ENCODE measurements at places on chromosomes 2 and 18.

GRCh38 chr2:127531221-127531648 is 4.2 kb upstream of the MYO7B start:
- no peak for DNase-seq

- no peak for DNase-seq
These were observed 218.9 kb downstream of the PARD3B start for GRCh38 chr2:204763974-204764703.

GRCh38 chr2:238854699-238855229 is 6.9 kb downstream of the TWIST2 start:
- DNase-seq: no peak

DNA sequence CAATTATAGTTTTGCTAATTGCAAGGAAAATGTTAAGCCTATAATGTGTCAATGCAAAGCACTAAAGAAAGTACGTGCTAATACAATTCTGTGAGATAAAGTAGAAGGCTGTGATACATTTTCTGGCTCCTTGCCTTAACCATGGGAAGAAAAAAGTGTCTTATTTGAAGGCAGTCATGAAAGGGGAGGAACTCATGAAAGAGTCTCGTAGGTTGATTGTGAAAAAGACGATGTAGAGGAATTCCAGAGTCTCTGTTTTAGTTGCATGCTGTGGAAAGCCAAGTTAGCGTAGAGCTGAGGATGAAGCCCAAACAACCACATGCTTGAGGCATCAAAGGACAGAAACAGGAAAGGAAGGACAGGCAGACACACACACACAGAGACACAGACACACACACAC is 214.1 kb downstream of the MEIS1 start:
- DNase-seq: no peak

DNA sequence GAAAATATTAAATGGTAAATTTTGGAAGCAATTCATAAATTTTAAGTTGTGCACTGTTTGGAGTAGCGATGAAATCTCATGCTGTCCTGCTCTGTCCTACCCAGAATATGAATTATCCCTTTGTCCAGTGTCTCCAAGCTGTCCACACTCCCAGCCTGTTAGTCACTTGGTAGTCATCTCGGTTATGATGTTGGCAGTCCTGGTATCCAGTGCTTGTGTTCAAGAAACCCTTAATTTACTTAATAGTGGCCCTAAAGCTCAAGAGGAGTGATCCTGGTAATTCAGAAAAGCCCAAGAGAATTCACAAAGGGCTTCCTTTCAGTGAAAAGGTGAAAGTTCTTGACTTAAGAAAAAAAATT is 71.8 kb upstream of the STAM2 start:
- DNase-seq: peak; percentile 15

- no peak for DNase-seq
These were observed 293.5 kb downstream of the ASXL3 start for GRCh38 chr18:33871363-33872025.

GRCh38 chr2:233053928-233054784 is 6.0 kb upstream of the INPP5D start:
- DNase-seq: no peak

DNA sequence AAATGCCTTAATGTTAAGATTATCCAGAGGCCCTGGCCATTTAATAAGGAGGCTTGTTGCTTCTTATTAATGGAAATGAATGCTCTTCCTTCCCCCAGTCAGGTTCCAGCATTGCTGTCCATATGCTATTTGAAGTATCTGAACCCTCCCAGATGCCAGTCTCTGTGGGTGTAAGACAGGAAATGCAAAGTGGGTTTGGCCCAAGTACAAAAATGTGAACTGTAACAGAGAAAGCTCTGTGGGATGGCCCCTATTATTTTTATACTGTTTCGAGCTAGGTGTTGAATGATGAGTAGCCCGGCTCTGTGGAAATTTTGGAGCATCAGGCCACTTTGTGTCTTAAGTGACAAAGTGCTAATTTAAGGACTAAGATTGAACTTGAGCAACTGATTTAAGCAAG is 141.0 kb downstream of the UXS1 start:
- DNase-seq: no peak

DNA sequence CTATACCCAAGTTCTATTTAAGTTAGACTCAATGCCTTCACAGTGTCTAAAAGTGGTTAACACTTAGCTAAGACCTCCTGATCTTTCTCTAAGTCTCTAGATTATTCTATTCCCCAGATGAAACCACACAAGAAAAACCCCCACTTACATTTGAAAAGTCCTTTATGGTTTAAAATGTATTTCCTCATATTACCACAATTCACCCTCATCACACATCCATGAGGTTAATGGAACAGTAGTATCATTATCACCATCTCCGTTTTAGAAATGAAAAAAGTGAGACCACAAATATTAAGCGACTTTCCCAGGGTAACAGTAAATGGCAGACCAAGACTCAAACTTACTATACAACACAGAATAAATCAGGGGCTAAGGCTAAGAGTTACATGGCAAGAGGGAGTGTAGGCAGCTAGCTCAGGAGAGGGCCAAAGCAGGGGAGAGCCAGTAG is 28.6 kb downstream of the EPG5 start:
- DNase-seq: no peak

DNA sequence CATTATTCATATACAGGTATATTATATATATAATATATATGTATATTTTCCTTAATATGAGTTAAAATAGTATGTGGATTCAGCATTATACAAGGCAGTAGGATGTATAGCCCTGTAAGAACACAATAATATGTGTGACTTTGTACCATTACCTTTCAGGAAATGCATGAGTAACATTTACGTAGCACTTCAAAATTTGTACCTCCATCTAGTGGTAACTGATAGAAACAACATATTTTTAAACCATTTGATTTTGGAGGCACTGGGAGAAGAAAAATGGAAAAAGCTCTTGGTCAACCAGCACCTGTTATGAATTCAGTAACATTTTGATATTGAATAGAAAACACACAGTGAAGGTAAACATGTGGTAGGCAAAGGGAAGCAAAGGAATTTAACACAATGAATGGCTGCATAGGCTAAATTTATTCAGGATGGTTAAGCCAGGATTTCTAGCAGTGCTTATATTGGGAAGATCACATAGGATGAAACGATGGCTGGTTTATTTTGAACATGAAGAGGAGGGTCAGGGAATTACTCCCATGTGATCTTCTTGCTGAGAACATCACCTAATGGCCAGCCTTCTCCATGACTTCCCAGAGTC is 565.5 kb downstream of the CCDC85A start:
- peak; percentile 19 for DNase-seq

- DNase-seq: no peak
These were observed 79.8 kb upstream of the SPATS2L start for GRCh38 chr2:200226451-200227426.

DNA sequence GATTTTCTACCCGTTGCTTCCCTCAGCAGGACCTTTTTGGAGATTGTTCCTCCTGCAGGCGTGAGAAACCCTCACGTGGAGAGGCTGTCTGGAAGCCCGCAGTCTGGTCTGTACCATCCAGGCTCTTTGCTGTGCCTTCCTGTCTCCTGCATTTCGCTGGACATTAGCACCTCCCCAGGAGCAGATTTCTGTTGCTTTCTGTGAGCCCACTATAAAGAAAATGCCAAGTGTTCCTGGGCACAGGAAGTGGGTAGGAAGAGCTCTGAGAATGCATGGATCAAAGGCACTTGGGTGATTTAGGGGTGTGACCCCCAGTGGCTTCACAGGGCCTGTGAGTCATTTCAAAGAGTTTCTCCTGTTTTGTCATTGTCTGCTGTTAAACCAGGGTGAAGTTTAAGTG is 27.3 kb downstream of the SPTBN1 start:
- no peak for DNase-seq

- DNase-seq: no peak
These were observed 5.8 kb upstream of the PIEZO2 start for GRCh38 chr18:11155034-11155759.

- DNase-seq: no peak
These were observed 48.7 kb downstream of the INPP5D start for GRCh38 chr2:233108611-233109490.

DNA sequence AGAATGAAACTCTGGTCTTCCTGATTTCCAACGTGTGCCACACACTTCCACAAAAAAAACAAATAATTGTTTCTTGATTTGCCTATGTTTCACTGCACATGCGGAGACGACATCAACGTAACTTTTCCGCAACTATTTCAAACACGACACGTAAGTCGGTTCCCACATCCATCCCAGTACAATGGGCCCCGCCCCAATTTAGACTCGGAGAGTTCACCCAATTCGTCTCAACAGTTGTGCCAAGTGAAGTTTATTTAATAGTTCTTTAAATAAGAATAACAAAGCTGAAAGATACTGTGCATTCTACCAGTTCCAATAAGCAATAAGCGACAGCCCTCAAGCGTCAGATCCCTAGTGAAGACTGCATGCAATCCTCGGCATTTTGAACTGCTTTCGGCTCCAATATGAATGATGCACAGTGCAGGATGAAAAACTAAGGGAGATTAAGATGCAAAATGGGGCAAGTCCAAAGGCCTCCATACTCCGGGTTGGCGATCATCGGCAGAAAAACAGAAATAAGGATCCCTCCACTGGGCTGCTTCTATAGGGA is 664 bp downstream of the CCT4 start:
- DNase-seq: peak; percentile 12

- DNase-seq: no peak
These were observed 764.9 kb downstream of the TMEM182 start for GRCh38 chr2:103526757-103527156.

DNA sequence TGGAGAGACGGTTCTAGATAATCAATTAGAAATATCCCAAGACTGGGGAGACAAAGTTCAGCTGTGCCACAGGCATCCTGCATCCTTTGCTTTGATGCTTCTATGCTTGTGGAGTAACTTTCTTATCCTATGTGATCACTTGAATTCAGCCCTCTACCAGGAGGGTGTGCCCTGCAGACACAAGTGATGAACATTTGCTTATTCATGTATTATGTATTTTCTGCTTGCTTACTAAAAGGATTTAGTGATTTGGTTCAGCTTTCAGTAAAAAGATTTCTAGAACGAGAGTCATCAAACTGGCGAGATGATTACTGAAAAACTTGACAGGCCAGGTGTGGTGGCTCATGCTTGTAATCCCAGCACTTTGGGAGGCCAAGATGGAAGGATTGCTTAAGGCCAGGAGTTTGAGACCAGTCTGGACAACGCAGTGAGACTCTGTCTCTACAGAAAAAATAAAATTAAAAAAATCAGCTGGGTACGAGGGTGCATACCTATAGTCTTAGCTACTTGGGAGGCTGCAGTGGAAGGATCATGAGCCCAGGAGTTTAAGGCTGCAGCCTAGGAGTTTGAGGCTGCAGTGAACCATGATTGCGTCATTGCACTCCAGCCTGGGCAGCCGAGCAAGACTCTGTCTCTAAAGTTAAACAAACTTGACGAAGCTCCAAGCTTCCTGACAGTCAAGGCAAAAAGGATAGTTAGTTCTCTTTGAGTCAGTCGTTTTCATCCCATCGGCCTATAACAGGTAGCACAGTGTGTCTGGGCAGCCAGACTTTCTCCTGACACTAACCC is 13.3 kb downstream of the HK2 start:
- DNase-seq: no peak

GRCh38 chr2:58918141-58918540 is 677.0 kb upstream of the FANCL start:
- DNase-seq: peak; percentile 52

GRCh38 chr2:72028351-72028995 is 119.2 kb downstream of the CYP26B1 start:
- DNase-seq: no peak

GRCh38 chr2:27627963-27628766 is 647 bp downstream of the CCDC121 start:
- peak; percentile 57 for DNase-seq

DNA sequence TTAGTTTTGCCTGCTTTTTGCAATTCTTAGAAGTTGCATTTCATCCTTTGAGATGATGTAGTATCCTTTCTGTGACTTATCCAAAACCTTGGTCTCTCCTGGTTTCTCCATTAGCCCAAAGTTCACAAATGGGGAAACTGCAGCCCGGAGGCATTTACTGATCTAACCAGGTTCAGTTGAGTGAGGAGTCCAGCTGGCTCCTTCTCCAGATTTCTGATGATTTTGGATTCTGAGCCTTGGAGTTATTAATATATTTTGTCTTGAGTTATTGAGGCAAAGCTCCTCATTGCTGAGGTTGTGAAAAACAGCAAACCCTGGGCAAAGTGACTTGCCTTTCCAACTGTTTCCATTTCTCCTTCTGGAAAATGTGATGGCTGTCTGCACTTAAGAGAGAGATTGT is 1.7 kb downstream of the SLC1A4 start:
- DNase-seq: no peak
